PC-9 (cell line): ENCODE measurements at places on chromosomes 2 and 18. TPM values are rescaled to one million over a fixed set of nuclear protein-coding genes. Genes with fewer than 3 reads are reported as not detected.

DNA sequence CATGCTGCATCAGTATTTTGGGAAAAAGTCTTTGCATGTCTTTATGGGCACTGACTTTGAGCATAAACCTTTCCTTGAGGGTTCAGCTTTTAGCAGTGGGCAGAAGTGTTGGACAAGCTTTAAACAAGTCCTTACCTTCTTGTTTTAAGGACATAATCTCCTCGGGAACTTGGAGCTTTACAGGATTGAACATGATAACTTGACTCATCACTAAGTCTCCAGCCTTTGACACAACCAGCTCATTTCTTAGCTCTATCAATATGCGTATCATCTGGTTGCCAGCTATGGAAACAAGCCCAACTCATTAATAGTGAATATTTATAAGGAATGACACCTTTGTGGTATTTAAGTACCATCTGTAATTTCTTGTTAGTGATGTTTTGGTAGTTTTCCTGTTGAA is 21.0 kb upstream of the RAB27B start:
- DNase-seq, result no peak
- H3K36me3 ChIP-seq, result no peaks in the 10 kb centered on the region
- H3K4me3 ChIP-seq, result no peak overlapping the region

- no peaks in the 10 kb centered on the region for H3K4me1 ChIP-seq
- no peak overlapping the region for H3K27ac ChIP-seq
- no peak for DNase-seq
- H3K36me3 ChIP-seq, result no peaks in the 10 kb centered on the region
These were observed 395.9 kb downstream of the THSD7B start for GRCh38 chr2:137161250-137161649.

- H3K27me3 ChIP-seq, result no peaks in the 10 kb centered on the region
- H3K4me1 ChIP-seq, result no peaks in the 10 kb centered on the region
- DNase-seq, result no peak
- H3K36me3 ChIP-seq, result no peaks in the 10 kb centered on the region
- no peak overlapping the region for H3K4me3 ChIP-seq
These were observed 199.3 kb downstream of the LTBP1 start for GRCh38 chr2:33146102-33146501.

DNA sequence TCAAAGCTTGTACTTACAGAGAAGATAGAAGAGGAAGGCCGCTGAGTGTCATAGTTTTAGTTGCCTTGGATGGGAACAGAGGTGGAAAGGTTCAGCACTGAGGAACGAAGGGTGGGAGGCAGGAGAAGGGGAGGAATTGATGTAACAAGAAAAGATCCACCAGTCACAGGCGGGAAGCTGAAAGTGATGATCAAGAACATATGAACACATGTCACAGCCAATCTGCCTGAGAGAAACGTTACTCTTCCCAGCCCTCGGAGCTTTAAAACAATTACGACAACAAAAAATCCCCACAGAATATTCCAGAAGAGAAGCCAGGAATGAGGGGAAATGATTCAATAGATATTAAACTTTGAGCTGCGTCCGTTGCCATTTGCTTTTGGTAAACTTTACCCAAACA is 87.1 kb downstream of the TSHZ1 start:
- no peak overlapping the region for H3K4me3 ChIP-seq
- no peak overlapping the region for H3K27ac ChIP-seq
- peaks cover 9% of the 10 kb centered on the region; the same call in 1 of the 2 replicates for H3K27me3 ChIP-seq
- no peak for DNase-seq

GRCh38 chr2:235749121-235749770 is 255.4 kb downstream of the AGAP1 start:
- peaks cover 20% of the 10 kb centered on the region for H3K4me1 ChIP-seq
- no peak overlapping the region for H3K27ac ChIP-seq
- DNase-seq, result peak; percentile 58

- H3K27ac ChIP-seq, result no peak overlapping the region
- H3K36me3 ChIP-seq, result no peaks in the 10 kb centered on the region
These were observed 20.7 kb downstream of the RAMP1 start for GRCh38 chr2:237879991-237880560.

- no peaks in the 10 kb centered on the region for H3K36me3 ChIP-seq
- H3K27me3 ChIP-seq, result no peaks in the 10 kb centered on the region
- no peak overlapping the region for H3K27ac ChIP-seq
- no peak for DNase-seq
- H3K4me3 ChIP-seq, result no peak overlapping the region
- no peaks in the 10 kb centered on the region for H3K4me1 ChIP-seq
These were observed 109.8 kb downstream of the PARD3B start for GRCh38 chr2:204655101-204655500.

The DNAH7 gene
- total RNA-seq, result 2.2 and 3.8 TPM in 2 replicates

The PSME4 gene
- total RNA-seq, result 58.3 and 99.5 TPM in 2 replicates
